AG04449 (cell line): ENCODE measurements at places on chromosomes 5 and 9.

DNA sequence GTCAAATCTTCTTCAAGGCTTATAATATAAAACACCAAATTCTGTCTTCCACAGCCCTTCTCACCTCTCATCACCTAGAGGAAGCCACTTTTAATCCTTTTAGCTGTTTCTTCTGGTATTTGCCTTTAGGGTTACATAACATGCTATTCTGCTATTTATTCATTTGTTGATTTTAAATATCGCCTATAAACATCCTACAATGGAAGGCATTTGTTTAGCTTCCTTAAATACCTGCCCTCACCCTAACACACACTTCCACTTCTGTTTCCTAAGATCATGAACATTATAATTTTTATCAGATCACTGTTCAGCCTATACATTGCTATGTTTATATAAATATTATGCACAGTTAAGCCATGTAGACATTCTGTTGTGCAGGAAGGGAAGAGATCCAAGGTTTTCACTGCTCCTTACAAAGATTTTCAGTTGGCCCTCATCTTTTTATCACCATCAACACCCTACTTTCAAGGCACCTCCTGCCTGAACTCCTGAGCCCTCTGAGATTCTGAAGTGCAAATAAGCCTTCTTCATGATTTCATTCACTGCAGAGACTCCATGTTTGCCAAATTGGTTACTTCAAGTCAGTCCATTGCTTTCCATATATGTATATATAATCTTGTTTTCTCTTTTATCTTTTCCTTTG, 356.9 kb upstream of the ACTBL2 start:
- no peak for DNase-seq

DNA sequence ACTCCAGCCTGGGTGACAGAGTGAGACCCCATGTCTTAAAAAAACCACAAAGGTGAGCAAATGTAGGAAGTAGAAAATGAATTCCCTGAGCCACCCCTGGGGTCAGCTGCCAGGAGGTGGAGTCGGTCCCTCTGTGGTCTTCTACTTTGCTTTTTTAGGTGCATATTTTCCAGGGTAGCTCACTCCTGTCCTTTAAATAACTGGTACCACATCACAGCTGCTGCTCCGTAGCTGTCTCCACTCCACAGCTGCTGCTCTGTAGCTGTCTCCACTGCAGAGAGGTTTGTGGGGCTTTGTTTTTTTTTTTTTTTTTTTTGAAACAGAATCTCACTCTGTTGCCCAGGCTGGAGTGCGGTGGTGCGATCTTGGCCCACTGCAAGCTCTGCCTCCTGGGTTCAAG, 8.9 kb downstream of the WDR5 start:
- DNase-seq = no peak

DNA sequence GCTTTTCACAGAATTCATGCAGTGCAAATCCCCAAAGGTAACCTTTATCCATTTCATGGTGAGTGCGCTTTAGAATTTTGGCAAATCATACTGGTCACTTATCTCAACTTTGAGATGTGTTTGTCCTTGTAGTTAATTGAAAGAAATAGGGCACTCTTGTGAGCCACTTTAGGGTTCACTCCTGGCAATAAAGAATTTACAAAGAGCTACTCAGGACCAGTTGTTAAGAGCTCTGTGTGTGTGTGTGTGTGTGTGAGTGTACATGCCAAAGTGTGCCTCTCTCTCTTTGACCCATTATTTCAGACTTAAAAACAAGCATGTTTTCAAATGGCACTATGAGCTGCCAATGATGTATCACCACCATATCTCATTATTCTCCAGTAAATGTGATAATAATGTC, 21.3 kb downstream of the PCA3 start:
- DNase-seq = no peak

GRCh38 chr9:112056996-112057395, 118.1 kb downstream of the SUSD1 start:
- no peak for DNase-seq

- DNase-seq = no peak
These were observed 9.4 kb upstream of the ADGRV1 start for GRCh38 chr5:90549223-90549622.

GRCh38 chr9:6006749-6007057, 8.7 kb downstream of the RANBP6 start:
- no peak for DNase-seq

- no peak for DNase-seq
These were observed 33.6 kb upstream of the ERBIN start for GRCh38 chr5:65892801-65893200.

- DNase-seq = no peak
These were observed 191.5 kb downstream of the ROR2 start for GRCh38 chr9:91758491-91758981.

DNA sequence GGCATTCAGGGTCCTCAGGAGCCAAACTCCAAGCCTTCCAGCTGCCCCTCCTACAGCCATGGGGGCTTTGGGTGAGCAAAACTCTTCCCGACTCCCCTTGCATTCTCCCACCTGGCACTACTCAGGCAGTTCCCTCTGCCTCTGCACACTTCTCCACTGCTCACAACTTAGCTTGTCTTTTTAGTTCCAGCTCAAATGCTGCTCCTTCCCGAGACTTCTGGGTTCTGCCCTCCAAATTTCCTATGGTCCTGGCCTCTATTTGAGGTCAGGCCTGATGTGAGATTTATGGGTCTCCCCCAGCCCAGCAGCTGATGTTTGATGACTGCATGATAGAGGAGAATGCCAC, 5.7 kb upstream of the SLC25A48 start:
- no peak for DNase-seq

- DNase-seq = no peak
These were observed 181.7 kb upstream of the SLC30A5 start for GRCh38 chr5:68911840-68912690.

DNA sequence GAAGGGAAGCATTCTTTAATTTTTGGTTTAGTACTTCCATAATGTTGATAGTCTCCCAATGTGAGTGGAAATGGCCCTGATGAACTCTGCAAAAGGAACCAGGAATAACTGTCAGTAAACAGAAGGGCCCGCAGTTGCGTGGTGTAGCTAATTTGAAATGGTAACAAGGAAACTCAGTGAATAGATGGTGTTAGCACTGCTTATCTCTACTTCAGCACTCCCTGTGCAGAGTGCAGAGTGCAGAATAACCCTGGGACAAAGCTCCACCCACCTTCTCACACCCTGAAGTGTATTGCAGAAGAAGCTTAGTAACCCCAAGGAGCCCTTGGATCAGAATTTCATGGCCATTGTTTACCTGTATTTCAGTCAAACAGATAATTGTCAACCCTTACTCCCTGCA, 158.9 kb downstream of the PCSK5 start:
- DNase-seq = no peak

DNA sequence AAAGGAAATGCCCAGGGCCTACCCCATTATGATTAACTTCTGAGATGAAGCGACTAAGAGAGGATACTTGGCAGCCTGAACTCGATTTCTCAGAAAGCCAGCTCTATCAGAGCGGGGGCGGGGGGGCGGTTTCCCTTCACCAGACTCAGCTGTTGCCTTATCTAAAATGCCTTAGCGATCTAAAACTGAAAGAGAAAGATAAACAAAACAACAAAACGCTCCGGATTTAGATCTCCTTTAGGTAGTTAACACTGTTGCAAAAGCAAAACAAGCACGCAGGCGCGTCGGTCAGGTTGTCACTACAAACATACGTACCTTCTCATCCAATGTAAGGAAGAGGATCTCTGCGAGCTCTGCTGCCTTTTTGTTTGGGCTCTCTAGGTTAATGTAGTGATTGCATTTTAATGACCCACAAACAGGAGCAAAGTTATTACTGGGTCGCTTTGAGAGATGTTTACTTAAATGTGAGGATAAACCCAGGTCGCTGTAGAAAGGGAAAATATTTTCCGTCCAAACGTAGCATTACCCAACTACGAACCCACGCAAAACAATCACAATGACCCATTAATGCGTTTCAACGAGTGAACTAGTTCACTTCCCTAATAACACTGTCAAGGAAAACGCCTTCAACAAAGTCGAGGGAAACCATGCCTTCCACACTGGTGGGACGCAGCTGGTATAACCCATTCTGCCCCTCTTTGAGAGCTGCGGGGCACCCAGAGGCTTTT, 982 bp downstream of the EPB41L4A start:
- DNase-seq = no peak

DNA sequence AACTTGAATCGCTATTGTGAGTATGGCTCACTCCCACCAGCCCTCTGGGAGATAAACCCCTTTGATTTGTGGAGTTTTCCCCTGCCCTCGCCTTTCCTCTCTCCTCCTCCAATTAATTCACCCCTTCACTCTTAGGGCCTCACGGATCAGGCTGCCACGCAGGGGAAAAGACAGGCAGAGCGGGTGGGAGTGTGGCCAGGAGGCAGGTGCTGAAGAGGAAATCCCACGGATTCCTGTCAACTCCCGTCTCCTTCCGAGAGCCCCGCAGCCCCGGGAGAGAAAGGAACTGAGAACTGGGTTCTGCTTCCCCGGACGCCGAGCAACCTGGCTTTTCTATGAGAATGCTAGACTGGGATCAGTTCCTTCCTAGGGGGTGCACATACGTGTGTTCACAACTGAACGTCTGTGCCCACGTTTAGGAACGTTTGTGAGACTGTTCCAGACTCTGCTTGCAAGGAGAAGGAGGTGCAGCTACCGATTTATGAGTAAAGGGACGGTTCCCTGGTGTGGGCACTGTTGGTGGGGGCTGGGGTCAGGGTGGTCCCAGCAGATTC, 314.5 kb upstream of the TLE4 start:
- no peak for DNase-seq

- peak; percentile 45 for DNase-seq
These were observed 26.8 kb upstream of the TNFAIP8 start for GRCh38 chr5:119328753-119329602.

GRCh38 chr5:138772986-138773594, 19.9 kb downstream of the CTNNA1 start:
- no peak for DNase-seq

DNA sequence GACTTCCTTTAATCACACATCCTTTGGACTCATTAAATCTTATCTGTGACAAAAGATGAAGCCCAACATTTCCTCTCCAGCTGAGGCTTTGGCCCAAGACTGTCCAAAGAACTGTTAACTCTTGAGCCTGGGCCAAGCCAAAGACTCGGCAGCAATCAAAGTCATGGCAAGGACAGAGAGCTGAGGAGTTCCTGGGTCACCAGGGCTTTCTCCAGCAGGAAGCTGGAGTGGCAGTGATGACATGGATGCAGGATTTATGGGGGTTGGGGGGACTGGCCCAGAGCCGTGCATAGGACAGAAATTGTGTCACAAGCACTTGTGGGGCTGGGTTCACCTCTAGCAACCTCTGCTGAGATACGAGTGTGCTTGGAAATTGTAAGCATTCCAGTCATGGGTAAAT, 440.3 kb downstream of the PLK2 start:
- DNase-seq = no peak

- no peak for DNase-seq
These were observed 414.0 kb upstream of the ACTBL2 start for GRCh38 chr5:57896576-57896975.

GRCh38 chr5:58855851-58856739, 273.2 kb downstream of the RAB3C start:
- no peak for DNase-seq

DNA sequence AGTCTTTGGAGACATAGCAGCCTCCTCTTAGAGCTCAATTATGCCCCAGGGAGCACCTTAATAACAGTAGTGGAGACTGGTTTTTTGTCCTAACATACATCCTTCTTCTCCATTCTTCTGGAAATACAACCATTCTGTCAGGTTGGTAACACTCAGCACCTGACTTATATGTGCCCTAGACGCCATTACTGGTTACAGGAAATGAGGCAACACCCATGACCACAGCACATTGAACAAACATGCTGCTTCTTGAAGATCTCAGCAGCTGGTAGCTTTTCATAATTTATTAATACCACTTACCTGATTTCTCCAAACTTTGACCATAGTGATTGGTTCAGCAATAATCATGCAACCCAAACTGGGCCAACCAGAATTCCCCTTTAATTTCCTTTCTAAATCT, 25.1 kb upstream of the TRPM3 start:
- DNase-seq = no peak

DNA sequence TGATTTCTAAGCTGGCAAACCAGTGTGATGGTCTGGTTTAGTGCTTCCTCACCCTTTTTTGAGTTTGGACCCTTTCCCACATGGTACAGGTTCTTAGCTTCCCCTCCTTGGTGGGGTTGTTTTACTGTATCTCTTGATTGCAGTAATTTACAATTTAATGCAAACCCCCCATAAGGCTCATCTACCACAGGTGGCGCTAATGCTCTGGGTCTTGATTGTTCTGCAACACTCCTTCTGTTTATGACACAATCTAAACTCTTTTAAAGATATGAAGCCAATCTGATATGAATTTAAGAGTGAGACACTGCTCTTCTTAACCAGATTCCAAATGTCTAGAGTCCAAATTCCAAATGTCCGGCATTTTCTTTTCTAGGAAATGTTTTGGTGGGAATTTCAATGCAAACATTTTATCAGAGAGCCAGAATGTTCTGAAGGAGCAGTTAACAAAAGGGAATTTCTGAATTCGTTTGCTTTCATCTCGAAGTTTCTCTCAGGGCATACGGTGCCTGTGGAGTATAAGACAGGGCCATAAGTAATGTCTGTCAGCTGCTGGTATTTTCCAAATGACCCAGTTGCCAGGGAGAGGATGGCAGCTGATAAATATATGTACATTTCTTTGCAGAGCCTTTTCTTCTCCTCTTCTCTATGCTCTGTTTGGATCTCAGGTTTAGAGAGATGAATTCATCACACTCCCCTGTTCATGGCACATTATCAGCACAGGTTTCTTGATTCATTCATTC, 246.8 kb downstream of the ARHGAP26 start:
- no peak for DNase-seq

DNA sequence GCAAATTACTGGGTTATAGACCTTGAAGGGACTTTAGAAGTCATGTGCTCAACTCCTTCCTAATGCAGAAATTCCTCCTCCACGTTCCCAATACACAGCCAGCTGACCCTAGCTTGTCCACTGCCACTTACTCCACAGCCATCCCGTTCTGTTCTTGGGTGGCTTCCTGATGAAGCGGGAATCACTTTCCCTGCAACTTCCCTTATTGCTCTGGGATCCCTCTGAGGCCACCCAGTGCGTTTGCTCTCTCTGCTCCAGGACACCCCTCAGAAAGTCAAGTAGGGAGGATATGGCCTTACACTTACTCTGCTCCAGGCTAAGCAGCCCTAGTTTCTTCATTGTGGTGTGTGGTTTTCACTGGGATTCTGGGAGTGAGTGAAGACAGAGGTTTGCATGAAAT, 55.5 kb downstream of the GALNT12 start:
- DNase-seq = no peak

- DNase-seq = no peak
These were observed 845.3 kb upstream of the PTPRD start for GRCh38 chr9:11457825-11458790.

DNA sequence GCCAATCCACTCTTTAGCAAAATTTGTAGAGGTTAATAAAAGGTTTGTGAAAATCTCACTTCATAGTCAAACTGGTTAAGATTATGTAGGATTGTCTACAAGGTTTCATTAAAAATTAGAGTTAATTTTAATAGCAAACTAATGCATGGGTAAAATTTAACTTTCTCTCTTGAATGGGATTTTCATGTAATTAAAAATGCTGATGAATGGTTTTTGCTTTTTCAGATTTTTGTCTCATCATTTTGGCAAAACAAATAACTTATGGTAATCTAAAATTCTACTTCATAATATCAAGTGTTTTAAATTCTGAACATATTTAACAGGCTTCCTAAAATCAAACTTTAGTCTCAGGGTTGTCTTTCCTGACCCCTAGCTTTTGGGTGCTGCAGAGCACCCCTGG, 113.8 kb upstream of the FAM174A start:
- no peak for DNase-seq

GRCh38 chr5:9198394-9198793, 347.5 kb downstream of the SEMA5A start:
- no peak for DNase-seq

- no peak for DNase-seq
These were observed 633 bp upstream of the PPP1R26 start for GRCh38 chr9:135478829-135479468.
